Stimulated activated CD4-positive, alpha-beta T cell treated with anti-CD3 and anti-CD28 coated beads, Interleukin-4, amount 100 ng/mL, for 4 hours (primary cell): ENCODE measurements at places on chromosomes 16 and 17.

DNA sequence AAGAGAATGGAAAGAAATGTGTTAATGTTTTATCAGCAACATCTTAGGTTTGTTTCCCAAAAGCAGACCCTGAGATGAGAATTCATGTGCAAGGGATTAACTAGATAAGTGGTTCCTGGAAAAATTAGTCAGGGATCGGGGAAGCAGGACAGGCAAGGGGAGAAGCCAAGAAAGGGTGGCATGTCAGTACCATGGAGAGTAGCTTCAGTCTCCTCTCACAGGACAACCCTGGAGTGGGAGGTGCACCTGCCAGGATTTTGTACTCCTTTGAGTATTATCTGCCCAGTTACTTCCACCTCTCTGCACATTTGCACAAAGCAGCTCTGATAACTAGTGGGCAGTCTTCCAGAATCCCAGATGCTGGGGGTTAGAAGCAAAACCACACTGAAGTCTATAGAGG is 117.0 kb downstream of the RGS9 start:
- no peak for DNase-seq

DNA sequence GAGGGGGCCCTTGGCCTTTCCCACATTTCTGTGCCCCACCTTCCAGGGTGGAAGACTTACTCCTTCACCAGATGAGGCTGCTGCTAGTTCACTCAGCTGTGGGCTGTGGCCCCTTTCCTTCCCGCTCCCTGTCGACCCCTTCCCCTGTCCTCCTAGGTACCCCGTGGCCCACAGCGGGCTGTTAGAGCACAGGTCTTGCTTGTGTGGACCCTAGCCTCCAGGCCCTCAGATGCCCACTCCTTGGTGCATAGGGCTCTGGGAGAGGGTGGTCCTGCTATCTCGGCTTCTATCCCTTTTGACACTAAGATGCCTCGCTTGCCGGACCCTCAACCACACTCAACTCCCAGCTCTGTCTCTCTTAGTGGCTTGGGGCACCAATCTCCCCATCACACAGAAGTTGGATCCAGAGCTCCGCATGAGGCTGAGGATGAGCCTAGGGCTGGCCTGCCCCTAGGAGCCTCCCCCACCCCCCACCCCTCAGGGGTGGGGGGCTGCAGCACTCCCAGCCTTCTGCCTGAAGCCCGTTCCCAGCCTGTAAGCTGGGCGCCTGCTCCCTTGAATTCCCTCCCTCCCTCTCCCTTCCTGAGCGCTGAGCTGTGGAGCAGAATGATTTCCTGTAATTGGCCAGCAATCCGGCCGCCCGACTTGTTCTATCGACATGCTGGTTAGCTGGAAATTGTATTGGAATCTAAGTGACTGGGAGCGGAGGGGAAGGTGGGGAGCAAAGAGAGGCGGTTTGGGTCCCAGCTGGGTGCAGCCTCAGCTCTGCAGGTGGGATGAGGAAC is 30.9 kb downstream of the DCAKD start:
- DNase-seq: no peak

GRCh38 chr17:917941-918740 is 61.4 kb downstream of the NXN start:
- DNase-seq: no peak

DNA sequence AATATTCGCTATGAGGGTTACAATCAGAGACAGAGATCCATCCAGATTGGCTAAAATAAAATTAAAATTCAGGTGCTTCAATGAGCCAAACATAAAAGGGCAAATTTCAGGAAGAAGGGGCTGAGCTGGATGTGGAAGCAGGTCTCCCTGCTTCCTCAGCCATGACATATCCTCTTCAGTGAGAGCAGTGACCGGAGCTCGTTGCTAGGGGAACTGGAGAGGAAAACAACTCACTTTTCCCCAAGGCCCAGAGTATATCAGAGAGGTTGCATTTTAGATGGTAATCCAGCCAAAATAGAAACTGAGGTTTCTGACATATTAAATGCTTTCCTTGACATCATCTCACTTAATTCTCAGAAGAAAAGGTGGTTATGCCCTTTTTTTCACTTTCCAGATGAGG is 503.5 kb downstream of the HS3ST4 start:
- DNase-seq: no peak

- no peak for DNase-seq
These were observed 49.5 kb upstream of the MEAK7 start for GRCh38 chr16:84553873-84554399.

DNA sequence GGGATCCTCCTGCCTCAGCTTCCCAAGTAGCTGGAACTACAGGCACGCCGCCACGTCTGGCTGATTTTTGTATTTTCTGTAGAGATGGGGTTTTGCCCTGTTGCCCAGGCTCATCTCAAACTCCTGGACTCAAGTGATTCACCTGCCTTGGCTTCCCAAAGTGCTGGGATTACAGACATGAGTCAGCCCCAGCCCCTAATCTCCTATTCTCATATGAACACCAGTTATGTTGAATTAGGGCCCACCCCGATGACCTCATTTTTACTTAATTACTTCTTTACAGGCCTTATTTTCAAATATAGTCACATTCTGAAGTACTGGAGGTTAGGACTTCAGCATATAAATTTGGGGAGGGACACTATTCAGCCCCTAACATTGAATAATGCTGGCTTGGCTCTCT is 49.2 kb downstream of the ZNRF1 start:
- DNase-seq: no peak

GRCh38 chr16:13427943-13428342 is 492.0 kb upstream of the ERCC4 start:
- DNase-seq: no peak

GRCh38 chr17:79504181-79504605 is 106.7 kb downstream of the RBFOX3 start:
- no peak for DNase-seq

GRCh38 chr16:51095890-51096626 is 55.0 kb downstream of the SALL1 start:
- no peak for DNase-seq

DNA sequence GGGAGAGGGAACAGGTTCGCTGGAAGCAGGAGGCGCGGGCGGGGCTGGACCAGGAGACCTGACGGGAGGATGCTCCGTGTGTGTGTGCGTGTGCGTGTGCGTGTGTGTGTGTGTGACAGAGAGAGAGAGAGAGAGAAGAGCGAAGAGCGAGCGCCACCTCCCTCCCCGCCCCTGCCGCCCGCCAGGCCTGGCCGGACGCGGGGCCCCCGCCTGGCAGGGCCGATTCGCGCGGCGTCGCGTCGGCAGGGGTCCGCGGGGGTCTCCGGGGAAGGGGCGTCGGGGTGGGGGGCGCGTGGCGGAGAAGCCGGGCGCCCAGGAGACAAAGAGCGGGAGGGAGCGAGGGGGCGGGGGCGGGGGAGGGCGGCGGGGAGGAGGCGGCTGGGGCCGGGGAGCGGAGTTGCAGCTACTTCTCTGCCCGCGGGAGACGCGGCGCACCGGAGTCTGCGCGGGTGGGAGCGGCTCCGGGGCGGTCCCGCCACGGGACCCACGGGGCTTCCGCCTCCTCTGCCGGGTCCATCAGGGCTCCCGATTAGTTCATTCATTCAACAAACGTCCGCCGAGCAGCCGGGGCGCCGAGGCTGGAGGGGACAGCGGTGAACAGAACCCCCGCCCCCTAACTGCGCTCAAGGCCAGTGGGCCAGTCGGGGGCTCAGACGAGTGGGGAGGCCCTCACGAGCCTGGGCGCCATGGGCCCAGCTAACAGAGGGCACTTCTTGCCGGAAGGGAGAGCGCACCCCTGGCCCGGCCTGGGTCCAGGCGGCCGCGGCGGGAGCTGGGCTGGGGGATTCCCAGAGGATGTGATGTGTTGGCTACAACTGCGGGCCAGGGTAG is at the start of gene SAMD14:
Gene SAMD14 (minus strand): TSS at position 433 of the 831 bp plus-strand sequence. CDS start 5,201 bp downstream, outside the sequence.
- DNase-seq: peak; percentile 44

GRCh38 chr17:63439687-63440086 is 6.4 kb downstream of the CYB561 start:
- no peak for DNase-seq
